Jurkat, Clone E6-1 (cell line): ENCODE measurements at places on chromosomes 5 and 9.

- DNase-seq: no peak
Observed at GRCh38 chr9:87812375-87813118, 70.1 kb upstream of the SPATA31E1 start.

DNA sequence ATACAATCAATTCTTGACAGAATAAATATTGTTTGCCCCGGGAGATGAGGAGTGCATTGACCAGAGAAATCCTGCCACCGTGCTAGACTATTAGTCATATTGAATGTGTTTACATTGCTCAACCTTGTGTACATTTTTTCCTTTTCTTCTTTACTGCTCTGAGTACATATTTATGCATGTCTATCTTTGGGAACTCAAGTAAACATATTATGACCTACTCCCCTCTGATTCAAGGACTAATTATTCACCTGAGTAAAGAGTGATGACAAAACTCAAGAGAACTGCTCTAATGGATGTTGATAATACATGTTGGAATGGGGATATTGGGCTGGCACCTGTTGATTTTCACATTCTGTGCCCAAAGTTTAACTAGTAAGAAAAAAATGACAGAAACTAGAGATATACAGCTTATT lies 3.9 kb upstream of the SPINK1 start:
- DNase-seq: no peak

GRCh38 chr5:138503487-138504270 lies 38.4 kb downstream of the EGR1 start:
- peak; percentile 53 for DNase-seq

DNA sequence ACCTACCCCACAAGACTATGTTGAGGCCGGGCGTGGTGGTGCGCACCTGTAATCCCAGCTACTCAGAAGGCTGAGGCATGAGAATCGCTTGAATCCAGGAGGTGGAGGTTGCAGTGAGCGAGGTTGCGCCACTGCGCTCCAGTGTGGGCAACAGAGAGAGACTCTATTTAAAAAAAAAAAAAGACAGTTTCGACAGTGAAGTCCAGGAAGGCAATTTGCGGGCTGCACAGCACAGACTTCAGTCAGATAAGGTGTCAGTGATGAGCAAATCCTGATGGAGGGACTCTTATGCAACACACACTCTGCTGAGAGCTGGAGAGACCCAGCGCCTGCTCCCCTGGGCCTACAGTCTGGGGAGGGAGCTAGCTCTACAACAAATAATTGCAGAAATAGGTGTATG lies 14.2 kb downstream of the CCNJL start:
- no peak for DNase-seq

DNA sequence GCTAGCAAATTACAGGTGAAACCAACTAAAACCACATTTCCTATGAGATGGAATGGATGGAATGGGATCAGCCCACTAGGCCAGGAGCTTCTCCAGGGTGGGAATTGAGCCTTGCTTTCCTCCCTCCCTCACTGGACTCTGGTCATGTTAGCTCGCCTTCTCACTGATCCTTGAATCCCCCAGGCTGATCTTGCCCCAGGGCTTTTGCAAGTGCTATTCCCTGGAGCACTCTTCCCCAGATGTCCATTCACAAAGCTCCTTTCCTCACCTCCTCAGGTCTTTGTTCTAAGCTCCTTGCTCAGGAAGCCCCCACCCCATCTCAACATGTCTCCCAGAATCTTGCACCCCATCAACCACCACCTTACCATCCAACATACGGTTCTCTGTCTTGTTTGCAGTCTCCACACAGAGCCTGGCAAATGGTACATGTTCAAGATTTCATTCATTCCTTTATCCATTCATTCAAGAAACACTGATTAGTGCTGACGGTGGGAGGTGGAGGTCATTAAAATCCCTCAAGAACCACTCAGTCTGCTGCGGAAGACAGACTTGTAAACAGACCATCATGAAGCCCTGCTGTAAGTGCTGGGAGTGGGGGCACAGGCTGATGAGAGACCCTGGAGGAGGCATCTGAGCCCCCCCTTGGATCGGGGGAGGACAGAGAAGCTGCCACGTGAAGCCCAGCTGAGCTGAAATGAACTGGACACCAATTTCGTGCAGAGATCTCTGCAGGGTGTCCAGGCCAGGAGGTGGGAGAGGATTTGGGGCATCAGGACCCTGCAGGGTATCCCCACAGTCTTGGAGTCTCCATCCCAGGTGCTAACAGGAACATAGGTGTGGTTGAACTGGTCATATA lies 141.7 kb downstream of the BARX1 start:
- DNase-seq: no peak

- no peak for DNase-seq
Observed at GRCh38 chr5:147968855-147969254, 62.5 kb upstream of the C5orf46 start.

GRCh38 chr5:119527351-119527750 lies 75.1 kb downstream of the HSD17B4 start:
- no peak for DNase-seq

DNA sequence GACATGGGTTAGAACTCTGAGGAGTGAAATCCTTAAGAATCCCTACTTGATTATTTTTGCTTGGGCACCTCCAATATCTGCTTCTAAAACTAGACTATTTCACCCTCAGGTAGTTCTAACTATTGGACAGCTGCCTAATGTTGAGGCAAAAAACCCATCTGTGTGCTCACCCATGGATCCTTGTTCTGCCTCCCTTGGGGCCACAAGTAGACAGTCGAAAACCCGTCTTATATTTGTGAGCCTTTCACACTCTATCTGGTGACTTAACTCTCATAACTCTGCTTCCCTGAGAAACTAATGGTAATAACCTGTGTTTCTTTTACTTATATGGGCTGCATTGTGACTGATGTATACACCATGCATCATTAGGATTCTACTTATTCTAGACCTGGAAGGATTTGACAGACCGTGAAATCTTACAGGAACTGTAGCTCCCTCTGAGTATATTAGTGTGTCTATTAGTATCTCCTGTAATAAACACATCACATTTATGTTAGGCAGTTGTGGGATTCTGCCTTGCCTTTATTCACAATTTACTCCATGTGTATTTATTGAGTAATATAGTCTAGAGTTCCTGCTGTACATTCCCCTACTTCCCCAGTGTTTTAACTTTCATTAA lies 94.6 kb upstream of the SGCD start:
- DNase-seq: no peak

DNA sequence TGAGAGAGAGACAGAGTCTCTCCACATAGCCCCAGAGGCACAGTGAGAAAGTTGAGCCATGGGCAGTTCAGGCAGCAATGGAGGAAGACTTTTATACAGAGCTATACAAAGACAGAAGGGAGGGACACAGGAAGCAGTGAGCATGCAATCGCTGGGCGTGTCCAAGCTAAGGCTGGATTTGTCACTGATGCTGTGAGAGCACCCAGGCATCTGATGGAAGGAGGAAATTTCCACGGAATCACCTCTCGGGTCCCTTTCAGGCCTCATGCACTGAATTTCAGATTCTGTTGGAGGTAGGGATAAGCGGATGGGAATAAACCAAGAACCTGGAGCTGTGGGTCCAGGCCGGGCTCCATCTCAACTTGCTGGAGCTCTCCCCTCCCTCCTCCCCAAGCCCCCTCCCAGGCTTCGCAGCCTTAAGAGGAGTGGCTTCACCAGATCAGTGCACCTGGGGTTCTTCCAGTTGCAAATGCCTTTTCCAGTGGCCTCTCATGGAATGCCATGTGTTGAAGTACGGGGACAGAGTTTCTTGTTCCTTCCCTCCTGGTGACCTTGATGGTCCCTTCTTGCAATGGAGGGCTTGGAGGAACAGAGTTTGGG lies 114.8 kb upstream of the ALDH1B1 start:
- DNase-seq: no peak

DNA sequence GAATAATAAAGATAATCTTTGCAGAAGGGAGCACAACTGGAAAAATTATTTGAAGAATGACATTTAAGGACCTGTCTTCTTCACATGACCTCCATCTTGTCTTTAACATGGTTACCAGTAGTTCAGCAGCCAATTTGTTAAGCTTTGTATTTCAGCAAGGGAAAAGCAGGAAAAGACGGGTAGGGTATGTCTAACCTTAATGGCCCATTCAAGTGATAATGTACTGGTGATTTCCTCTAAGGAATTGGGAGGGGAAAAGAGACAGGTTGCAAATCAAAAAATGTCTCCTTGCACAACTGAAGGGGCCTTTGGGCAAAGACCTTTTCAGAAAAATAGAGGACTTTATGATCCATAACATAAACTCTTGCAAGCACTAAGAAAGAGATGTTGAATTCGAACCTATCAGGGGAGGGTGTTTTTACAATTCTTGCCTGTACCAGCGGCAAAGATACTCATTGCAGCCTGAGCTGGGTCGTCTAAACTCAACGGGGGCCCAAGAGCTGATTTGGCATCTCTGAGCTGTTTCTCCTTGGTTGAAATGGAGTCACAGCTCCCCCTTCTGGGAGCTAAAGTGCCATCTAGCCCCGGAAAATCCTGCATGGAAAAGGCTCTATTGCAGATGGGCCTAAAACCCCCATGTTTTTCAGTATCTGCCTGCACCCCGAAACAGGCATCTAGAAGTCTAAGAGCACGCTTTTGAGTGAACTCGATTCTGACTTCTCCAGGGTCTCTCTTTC lies 3.8 kb downstream of the BRINP1 start:
- peak; percentile 10 for DNase-seq

DNA sequence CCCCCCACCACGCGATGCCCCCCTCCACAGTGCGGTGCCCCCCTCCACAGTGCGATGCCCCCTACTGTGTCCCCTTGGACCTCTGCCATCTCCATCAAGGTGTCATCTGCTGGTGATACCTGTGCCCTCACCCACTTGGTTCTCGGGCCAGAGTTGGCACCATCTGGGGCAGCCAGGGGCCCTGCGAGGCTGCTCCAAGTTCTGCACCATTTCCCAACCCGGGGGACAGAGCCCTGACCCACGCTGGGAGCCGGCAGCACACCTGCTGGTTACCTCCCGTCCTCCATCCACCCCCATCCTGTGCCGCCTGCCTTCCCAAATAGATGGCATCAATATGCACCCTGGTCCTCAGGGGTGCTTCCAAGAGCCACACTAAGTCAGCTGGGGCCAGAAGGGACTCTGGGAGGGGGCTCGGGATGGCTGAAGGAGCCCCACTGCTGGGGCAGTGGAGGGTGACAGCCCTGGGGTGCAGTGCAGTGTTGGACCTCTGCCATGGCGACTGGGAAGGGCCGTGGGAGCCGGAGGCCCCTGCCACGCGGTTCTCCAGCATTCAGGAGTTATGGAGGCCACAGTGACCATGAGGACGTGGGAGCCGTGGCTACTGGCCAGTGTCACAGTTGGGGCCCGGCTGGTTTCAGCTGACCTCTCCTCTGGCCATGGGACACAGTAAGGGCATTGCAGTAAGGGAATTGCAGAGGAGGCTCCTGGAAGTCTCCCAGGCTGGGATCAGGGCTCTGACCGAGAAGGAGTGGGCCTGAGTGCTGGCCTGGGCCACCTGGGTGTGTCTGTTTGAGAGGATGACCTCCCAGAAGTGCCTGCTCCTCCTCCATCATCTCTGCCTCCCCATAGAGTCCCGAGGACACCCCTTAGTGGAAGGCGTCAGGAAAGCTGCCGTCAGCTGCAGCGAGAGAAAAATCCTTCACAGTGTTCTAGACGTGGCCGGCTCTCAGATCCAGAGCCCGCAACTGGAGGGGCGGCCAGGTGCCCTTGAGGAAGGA lies 44.2 kb upstream of the NOTCH1 start:
- DNase-seq: no peak

- DNase-seq: no peak
Observed at GRCh38 chr9:72509635-72510034, 11.8 kb upstream of the TMC1 start.

GRCh38 chr5:107553117-107553555 lies 117.6 kb downstream of the EFNA5 start:
- no peak for DNase-seq

- peak; percentile 84 for DNase-seq
Observed at GRCh38 chr5:115209279-115209678, 39.6 kb upstream of the TRIM36 start.
